ENCODE measurements at places on chromosomes 6 and 20.

DNA sequence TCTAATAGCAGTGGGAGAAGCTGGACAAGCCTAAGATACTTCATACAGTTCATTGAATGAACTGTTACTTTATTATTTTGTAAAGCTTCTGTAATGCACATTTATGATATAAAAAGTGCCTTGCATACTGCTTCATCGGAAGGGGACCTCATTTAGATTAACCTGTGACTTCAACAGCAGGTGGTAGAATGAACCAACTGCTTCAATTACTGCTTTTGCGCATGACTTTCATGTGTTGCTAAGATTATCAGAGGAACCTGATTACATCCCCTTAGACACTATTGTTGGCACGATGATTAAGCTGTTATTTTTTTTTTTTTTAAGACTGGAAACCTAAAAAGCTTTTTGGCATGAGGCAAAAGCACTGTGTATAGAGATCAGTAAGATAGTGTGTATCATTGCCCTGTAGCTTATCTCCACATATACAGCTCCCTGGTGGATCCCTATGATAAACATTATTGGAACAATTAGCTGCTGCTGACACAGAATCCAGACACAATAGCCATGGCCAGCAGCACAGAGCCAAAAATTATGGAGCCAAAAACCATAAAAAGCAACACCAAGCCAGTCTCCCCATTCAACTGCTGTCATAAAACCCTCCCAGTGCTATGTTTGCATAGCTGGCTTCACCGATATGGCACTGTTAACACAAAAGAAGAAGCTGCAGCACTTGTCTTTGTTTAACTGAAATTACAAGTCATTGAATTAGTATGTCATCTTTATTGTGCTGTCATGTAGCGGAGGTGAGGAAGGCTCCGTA, 731.6 kb upstream of the MMS22L start:
- no peak for DNase-seq

DNA sequence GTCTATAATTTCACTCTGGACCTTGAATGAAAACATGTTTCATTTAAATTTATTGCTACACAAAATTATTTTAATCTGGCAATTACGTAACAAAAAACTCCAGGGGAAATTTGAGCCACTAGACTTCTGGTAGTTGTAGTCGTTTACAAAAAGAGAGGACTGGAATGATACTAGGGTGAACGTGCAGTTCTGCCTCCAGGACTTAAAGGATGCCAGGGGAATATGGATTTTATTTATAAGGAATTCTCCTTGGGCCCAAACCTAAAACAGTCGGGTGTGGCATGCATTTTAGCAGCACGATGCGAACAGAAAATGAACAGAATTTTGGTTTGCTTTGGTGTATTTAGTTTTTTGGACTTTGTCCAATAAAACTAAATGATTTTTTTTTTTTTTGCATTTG, 76.9 kb downstream of the PRL start:
- DNase-seq = no peak

GRCh38 chr6:167825332-167826229, 1.1 kb upstream of the AFDN start:
- peak; percentile 66 for DNase-seq

DNA sequence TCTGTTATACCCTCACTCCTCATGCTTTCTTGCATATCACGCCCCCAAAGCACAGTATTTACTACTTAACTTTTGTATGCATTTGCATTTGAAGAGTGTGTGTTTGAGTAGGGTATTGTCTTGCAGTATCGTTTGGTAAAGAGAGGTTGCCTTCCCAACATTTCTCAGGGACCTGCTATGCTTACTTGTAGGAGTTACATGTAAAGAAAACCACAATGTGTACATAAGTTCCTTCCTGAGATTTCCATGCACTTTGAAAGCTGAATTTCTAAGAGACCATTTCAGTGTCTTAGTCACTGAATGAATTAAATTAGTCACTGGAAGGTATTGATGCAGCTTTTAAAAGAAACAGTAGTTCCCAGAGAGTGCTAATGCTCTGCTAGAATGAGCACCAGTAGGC, 159.3 kb upstream of the LAMA2 start:
- DNase-seq = no peak

DNA sequence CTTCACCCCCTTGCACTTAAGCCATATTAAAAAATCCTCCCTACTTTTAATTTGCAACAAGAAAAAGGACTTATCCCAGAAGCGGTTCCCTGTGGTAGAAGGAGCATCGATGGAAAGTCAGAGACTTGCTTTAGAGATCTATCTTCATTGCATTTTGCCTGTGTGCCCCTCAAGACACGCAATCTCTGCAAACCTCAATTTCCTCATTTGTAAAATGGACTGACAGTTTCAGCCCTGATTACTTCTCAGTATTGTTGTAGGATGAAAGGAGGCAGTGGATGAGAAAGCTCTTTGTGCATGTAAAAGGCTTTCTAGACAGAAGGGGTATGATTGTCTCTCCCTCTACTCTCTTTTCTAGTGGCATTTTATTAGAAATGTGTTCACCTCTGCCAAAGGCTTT, 410.2 kb downstream of the CDC5L start:
- no peak for DNase-seq

GRCh38 chr6:16002332-16003196, 126.3 kb upstream of the MYLIP start:
- no peak for DNase-seq

GRCh38 chr6:2179950-2180349, 65.5 kb downstream of the GMDS start:
- no peak for DNase-seq

- DNase-seq = no peak
Measured at GRCh38 chr6:42276034-42276890, 58.6 kb upstream of the MRPS10 start.

DNA sequence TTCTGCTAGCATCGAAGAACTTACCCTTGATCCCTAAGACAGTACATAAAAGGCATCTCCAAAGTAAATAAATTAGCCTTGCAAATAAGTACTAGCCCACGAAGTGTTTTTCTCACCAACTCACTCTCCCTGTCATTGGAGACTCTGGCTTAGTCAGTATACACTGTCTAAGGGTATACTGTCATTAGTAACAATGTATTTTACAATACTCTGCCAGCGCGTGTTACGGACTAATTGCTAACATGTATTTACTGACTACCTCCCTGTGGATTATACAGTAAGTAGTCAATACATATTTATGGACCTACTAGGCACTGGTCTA, 72.1 kb downstream of the NFATC2 start:
- DNase-seq = no peak

GRCh38 chr20:23399568-23400241, 21.6 kb downstream of the NAPB start:
- DNase-seq = no peak

GRCh38 chr6:87543696-87544473, 45.9 kb downstream of the RARS2 start:
- no peak for DNase-seq

DNA sequence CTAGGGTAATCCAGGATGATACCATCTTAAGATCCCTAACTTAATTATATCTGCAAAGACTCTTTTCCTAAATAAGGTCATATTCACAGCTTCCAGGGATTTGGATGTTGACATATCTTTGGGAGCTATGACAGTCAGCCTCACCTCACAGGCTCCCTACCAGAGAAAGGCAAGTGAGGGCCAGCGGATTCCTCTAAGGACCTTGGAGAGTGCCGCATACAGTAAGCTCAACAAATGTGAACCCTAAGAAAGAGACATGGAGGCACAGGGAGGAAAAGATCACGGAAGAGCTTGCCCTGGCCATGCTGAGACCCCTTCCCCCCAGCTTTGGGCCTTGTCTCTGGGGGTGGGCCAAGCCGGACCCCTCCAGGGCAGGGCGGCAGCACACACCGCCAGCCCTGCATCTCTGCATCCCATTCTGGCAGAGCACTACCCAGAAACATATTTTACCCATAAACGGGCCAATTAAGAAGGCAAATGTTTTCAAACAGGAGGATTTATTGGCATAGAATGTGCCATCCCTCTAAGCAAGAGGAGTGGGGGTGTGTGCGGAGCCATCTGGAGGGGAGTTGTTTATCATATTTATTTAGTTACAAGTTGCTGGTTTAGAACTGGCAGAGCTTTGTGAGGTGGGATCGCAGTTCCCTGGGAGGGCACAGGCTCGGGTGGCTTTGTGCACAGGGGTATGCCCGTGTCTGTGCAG, 55.4 kb downstream of the CHMP4B start:
- DNase-seq = no peak

GRCh38 chr6:137519629-137520176, 25.5 kb upstream of the OLIG3 start:
- DNase-seq = no peak

DNA sequence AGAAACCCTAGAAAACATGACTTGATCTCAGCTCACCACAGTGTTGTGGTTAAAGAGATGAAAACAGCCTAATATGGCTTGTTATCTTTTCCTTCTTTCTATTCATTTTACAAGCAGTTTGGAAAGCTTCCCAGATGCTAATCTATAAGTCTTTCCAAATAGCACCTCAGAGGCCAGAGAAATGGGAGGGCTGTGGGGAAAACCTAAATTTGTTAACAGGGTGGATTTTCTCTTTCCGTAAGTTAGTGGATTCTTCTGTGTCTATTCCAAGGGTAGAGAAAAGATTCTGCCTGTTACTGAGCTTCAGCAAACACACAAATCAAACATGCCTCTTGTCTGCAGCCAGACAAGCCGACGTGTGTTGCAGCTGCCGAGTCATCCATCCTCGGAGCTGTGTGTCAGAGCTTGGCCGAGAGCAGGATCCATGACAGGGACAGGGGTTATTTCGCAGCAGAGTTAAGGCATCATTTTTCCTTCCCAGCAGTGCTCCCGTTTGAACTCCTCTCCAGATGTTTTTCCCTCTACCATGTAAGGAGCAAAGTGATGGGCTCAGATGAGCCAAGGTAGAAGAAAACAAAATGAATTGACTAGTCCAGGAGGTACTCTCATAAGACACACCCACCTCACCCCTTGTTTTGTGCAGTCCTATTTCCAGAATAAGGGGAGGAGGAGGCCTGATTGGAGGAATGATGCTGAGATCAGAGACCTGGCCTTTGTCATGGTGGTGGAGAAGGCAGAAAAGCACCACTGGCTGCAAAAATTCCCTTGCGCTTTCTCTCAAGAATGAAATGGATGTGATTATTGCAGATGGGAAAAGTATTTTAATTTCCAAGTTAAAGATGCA, 560.0 kb downstream of the C6orf118 start:
- no peak for DNase-seq

GRCh38 chr6:91029211-91029610, 442.3 kb upstream of the MAP3K7 start:
- no peak for DNase-seq

DNA sequence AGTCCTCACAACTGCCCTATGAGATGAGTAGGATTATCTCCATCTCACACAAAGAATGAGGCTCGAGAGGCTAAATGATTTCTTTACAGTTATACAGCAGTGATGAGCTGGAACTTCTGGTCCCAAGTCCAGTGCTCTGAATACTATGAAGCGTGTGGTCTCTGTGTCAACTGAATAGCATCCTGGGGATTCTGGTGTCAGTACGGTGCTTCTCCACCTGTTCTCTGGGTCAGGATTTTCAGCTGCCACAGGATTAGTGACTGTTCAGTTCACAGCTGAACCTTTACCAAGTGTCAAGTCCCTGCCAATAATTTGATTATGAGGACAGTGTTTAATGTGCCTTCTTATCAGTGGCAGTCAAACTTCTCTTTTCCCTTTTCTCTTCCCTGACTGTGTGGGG, 5.2 kb upstream of the MAFB start:
- DNase-seq = no peak

DNA sequence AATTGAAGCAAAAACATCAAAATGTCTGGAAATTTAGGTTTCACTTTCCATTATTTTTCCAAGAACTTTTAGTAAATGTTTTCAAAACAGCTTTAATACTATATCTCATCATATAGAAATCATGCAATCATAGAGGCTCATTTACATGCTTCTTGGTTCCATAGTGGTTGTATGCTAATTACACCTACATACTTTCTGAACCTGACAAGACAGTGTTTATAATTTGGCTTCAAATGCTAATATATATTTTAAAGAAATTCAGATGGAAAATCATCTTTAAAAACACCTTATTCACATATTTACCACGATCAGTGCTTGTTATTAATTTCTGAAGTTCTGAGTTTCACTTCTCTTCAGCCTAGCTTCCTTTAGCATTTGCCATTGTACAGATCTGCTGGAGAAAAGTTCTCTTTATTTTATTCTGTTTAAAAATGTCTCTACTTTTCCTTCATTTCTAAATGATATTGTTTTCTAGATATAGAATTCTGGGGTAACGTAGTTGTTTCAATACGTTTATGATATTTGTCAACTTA, 89.9 kb downstream of the PLCB1 start:
- no peak for DNase-seq

DNA sequence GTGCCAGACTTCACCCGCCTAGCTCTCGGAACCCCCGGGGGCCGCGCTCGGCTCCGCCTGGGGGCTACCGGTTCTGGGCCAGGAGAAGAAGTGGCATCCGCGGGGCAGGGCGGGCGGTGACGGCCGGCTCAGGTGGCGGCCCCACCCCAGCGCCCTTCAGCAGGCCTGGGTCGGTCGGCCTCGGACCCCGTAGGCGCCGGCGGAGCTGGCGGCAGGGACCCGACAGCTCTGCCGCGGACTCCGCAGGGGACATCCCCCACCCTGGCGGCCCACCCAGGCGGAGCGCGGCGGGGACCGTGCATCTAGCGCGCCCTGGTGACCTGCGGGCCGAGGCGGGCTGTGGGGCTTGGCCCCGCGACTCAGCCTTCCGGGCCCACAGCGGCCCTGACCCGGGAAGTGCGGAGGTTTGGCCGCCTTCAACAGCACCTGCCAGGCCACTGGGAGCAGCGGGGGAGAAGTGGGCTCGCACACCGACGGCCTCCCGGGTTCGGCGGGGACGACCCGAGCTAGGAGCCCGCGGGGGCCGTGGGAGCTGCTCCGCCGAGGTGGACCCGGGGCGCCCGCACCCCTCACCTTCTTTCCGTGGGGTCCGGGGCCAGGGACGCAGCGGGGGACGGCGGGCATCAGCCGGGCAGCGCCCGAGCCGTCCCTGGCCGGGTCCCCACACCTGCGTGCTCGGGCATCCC, 87.1 kb downstream of the TMEM242 start:
- DNase-seq = no peak

- DNase-seq = no peak
Measured at GRCh38 chr6:128491610-128492206, 28.7 kb downstream of the PTPRK start.

- no peak for DNase-seq
Measured at GRCh38 chr6:34412016-34412415, 13.9 kb downstream of the RPS10 start.
